Body of pancreas (tissue), 4 donors: ENCODE measurements at places on chromosomes 11 and 22.
A peak's percentile ranks its signal among the peaks of the same experiment; 100 is the strongest.

- DNase-seq: peak; percentile 69
- peaks cover 11% of the 10 kb centered on the region for H3K4me1 ChIP-seq
- no peak overlapping the region for H3K27ac ChIP-seq
- H3K36me3 ChIP-seq: no peaks in the 10 kb centered on the region
These were observed 21.7 kb upstream of the PLAAT3 start for GRCh38 chr11:63635762-63636465.

- no peak overlapping the region for H3K27ac ChIP-seq
- H3K4me3 ChIP-seq: no peak overlapping the region
- DNase-seq: no peak
- H3K27me3 ChIP-seq: no peaks in the 10 kb centered on the region
- no peaks in the 10 kb centered on the region for H3K4me1 ChIP-seq
- H3K36me3 ChIP-seq: no peaks in the 10 kb centered on the region
These were observed 10.1 kb downstream of the BMAL1 start for GRCh38 chr11:13287681-13288080.

DNA sequence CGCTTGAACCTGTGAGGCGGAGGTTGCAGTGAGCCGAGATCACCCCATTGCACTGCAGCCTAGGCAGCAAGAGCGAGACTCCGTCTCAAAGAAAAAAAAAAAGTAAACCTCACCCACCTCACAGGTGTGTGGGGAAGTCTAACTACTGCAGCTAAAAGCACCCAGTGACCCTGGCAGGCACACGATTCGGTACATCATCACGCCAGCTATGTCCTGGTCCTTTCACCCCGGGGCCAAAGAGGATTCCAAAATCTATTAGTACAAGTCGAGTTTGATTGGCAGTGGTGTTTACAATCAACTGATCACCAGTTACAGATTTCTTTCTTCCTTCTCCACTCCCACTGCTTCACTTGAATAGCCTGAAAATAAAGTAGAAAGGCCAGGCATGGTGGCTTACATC lies 6.3 kb downstream of the TST start:
- peaks cover 52% of the 10 kb centered on the region for H3K4me1 ChIP-seq
- no peak overlapping the region for H3K27ac ChIP-seq
- no peaks in the 10 kb centered on the region for H3K36me3 ChIP-seq

GRCh38 chr11:2369320-2369719 lies 7.8 kb upstream of the CD81 start:
- no peaks in the 10 kb centered on the region for H3K27me3 ChIP-seq
- peaks cover 9% of the 10 kb centered on the region for H3K4me1 ChIP-seq
- no peak overlapping the region for H3K27ac ChIP-seq
- no peaks in the 10 kb centered on the region for H3K36me3 ChIP-seq

DNA sequence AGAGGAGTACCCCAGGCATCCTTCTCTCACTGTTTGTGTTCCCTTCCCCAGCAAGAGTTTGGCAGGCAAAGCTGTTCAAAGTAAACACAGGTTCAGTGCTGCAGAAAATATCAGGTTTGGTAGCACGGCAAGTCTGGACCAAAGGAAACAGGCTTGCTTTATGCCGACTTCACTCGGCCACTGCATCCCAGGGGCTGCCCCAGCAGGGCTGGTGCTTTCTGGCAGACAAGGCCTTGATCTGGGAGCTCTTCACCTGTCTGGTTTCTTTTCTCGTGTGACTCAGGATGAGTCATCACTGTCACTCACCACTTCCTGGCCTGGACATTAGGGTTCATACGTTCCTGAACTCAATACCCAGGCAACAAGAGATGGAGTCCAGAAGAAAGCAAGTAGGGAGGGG lies 52.6 kb upstream of the NAV2 start:
- no peaks in the 10 kb centered on the region for H3K27me3 ChIP-seq
- H3K4me3 ChIP-seq: no peak overlapping the region
- no peak for DNase-seq
- H3K27ac ChIP-seq: no peak overlapping the region

- peaks cover 44% of the 10 kb centered on the region for H3K4me1 ChIP-seq
- no peak overlapping the region for H3K4me3 ChIP-seq
- no peaks in the 10 kb centered on the region for H3K27me3 ChIP-seq
- H3K36me3 ChIP-seq: no peaks in the 10 kb centered on the region
- H3K27ac ChIP-seq: peak overlapping the region; percentile 78
These were observed 1.0 kb upstream of the GTPBP1 start for GRCh38 chr22:38704654-38705234.

DNA sequence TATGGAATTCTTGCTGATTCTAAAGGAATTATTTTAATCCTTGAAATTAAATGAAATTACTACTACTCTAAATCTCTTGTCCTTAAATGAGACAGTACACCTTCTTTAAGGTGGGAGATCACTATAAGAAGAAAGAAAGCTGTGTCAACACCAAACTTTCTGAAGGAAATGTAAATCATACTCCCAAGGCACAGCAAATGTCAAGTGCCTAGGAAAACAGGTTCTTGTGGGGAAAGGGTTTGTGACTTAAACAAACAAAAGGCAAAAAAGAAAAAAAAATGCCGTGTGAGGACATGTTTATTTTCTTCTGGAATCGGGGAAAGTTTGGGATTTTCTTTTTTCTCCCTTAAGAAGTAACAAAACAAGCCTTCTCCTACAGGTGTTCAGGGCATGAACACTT lies 745.1 kb downstream of the DLG2 start:
- no peak for DNase-seq
- H3K4me3 ChIP-seq: no peak overlapping the region
- no peaks in the 10 kb centered on the region for H3K27me3 ChIP-seq
